ENCODE measurements at places on chromosomes 2 and 18.

- peak; percentile 64 for DNase-seq
Measured at GRCh38 chr2:25473131-25473530, 131.4 kb upstream of the DNMT3A start.

DNA sequence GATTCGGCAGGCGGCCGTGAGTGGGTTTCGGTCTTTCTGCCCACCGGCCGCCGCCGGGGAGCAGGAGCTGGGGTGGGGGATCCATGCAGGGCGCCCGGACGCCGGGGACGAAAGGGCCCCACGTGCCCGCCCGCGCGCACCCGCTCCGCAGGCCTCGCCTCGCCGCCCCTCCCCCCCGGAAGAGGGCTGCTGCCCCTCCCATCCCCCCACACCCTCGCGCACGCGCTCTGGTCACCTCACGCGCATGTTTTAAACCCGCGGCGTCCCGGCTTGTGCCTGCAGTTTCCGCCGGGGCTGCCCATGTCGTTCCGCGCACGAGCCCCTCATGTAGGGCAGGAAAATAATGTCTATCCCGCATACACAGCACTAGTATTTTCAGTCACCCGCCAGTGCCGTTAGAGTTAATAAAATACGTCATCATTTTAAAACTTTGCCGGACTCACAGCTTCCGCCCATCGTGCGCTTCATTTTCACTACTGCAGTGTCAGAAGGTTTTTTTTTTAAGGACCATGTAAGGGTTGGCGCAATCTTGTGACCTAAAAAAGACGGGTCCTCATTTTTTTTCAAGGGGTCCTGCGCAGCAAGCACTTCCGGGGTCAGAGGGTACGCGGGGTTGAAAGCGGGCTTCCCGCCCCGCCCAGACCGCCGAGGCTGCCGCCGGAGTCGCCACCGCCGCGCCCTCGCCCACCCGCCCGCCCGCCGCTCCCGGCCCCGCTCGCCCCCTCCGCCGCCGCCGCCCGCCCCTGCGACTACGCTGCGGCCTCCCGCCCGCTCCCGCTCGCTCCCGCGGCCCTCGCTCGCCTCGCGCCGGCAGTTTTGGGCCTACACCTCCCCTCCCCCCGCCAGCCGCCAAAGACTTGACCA, at the start of gene PCBP1:
PCBP1 (plus strand) TSS at position 640 of the 864 bp plus-strand sequence. CDS start 267 bp downstream, outside the sequence.
- DNase-seq, result peak; percentile 95

DNA sequence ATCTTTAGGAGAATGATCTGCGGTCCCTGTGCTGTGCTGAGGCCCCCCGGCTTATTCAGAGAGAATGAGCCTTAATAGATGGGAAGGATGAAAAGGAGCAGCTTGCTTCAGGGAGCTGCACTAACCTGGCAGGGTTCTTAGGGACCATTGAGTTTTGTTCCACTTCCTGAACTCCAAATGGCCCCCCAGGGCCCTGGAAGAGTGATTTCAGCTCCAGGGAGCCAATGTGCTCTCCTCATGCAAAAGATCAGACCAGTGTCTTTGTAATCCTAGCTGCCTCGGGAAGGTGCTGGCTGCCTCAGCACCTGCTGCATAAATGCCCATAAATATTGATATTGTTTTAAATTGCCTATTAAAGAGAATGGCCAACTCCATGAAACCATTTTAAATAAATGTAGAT, 210.2 kb downstream of the NCK2 start:
- no peak for DNase-seq

- no peak for DNase-seq
Measured at GRCh38 chr2:225464346-225465025, 65.0 kb downstream of the NYAP2 start.

GRCh38 chr2:218334531-218334930, 22.1 kb upstream of the CATIP start:
- no peak for DNase-seq

DNA sequence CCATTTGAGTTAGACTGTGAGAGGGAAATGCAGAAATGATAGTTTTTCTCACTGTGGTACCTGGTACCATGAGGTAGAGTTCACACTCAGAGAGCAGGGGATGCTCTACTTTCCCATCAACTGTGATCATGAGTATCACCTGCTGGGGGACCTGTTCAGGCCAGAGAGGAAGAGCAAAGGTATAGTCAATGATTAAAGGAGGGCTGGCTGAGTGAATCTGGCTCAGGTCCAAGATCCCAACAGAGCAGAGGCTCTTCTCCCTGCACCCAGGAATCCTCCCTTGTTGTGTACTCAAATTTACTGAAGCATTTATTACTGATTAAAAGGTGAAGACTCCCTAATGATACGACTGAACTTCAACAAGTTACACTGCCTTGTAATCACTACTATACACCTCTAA, 104.6 kb upstream of the CHRNA1 start:
- no peak for DNase-seq

DNA sequence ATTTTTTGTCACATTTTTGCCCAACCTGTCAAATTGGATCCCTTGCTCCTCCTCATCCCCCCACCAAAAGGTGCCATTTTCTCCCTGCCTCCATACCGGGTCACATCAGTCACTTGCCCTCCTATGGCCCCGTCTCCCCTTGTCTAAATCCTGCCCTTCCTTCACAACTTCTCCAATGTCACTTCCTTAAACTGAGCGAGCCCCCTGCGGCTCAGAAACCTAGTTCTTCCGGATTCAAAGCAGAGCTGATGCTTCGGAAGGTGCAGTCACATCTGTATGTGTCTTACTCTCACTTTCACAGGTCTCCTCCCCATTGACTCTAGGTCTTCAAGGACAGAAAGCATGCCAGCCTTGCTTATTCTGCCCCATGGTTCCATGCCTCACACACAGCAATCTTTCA, 22.1 kb downstream of the TNP1 start:
- no peak for DNase-seq

DNA sequence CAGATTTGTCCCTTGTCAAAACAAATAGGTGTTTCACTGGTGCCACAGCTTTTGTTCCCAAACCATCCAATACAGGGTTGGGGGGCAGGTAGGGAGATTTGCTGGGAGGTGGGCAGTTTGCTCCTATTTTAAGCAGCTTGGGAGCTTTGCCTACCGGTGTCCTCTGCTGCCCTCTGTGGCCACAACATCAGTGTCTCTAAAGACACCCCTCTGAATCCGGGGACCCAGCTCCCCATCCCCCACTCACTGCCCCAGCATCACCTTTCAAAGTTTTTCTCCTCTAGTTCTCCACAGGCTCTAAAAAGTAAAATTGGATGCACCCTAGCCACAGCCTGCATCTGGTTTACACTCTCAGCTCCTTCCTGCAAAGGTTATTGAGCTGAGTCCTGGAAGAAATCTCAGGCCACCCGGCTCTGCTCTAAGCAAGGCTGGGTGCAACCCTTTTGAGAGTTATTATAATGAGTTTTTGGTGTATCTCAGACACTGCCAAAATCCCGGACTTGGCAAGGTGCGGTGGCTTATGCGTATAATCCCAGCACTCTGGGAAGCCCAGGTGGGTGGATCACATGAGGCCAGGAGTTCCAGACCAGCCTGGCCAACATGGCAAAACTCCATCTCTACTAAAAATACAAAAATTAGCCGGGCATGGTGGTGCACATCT, 2.9 kb upstream of the EPAS1 start:
- no peak for DNase-seq

DNA sequence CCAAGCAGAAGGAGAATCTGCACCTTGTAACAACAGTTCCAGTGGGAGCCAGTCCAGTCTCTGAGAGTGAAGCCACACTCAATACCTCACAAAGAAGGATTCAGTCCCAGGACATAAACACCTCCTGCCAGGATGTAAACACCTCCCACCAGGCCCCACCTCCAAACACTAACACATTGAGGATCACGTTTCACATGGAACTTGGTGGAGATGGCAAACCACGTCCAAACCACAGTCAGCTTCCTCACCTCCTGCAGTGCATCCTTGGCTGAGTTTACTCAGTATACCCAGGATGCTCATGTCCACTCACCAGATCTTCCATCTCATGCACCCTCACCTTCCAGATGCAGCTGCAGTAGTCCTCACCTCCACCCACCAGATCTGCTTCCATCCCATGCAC, 37.8 kb upstream of the TMEM18 start:
- DNase-seq, result no peak

DNA sequence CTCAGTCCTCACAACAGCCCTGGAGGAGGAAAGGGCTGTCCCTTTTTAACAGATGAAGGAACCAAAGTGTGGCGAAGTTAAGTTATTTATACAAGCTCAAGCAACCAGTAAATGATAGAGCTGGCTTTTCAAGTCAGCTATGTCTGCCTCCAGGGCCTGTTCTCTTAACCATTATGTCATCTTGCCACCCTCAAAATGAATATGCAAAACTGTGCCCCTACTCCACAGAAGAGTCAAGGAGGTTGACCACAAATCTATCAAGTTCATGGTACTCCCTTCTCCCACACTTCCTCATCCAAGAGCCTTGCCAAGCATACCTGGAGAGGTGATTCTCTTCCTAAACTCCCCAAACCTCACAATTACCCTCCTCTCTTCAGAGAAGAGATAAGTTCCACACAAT, 37.3 kb upstream of the CREB1 start:
- no peak for DNase-seq

GRCh38 chr2:61938511-61938910, 33.0 kb downstream of the COMMD1 start:
- DNase-seq, result no peak

- DNase-seq, result peak; percentile 29
Measured at GRCh38 chr2:10380048-10380926, 67.8 kb downstream of the ODC1 start.

DNA sequence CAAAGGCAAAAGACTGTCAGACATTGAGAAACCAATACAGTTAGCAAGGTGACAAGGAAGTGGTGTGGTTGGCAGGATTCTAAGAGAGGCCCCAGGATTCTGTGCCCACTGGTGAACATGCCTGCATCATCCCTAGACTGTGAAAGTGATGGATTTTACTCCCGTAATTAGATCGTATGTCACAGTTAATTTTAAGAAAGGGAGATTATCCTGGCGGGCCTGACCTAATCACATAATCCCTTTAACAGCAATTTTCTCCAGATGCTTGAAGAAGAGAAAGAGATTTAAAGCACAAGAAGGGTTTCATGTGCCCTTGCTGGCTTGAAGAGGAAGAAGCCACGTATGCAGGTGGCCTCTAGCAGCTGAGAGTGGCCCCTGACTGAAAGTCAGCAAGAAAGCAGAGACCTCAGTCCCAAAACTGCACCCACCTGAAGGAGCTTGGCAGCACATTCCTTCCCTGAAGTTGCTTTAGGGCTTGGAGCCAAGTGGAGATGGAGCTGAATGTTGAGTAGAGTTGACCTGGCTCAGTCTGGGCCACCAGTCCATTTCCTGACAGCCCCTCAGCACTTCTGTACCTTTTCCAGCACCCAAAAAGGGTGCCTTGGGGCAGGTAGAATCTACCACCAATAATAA, 49.1 kb downstream of the GTF3C3 start:
- no peak for DNase-seq

GRCh38 chr18:23196119-23197007, 61.1 kb downstream of the CABLES1 start:
- DNase-seq, result peak; percentile 56
